Activated CD4-positive, alpha-beta T cell treated with anti-CD3 and anti-CD28 coated beads for 36 hours (primary cell): ENCODE measurements at places on chromosomes 16 and 17. TPM values are rescaled to one million over a fixed set of nuclear protein-coding genes. Genes with fewer than 3 reads are reported as not detected.

Gene TNFRSF12A
- 5.4 TPM for total RNA-seq

Gene HP
- not detected for total RNA-seq

Gene PLLP
- 0.33 TPM for total RNA-seq

Gene TLCD2
- 0.30 TPM for total RNA-seq

Gene RHBDF1
- total RNA-seq = not detected

Gene CLEC18A
- total RNA-seq = 0.32 TPM

Gene CES1
- not detected for total RNA-seq

Gene C17orf50
- not detected for total RNA-seq

DNA sequence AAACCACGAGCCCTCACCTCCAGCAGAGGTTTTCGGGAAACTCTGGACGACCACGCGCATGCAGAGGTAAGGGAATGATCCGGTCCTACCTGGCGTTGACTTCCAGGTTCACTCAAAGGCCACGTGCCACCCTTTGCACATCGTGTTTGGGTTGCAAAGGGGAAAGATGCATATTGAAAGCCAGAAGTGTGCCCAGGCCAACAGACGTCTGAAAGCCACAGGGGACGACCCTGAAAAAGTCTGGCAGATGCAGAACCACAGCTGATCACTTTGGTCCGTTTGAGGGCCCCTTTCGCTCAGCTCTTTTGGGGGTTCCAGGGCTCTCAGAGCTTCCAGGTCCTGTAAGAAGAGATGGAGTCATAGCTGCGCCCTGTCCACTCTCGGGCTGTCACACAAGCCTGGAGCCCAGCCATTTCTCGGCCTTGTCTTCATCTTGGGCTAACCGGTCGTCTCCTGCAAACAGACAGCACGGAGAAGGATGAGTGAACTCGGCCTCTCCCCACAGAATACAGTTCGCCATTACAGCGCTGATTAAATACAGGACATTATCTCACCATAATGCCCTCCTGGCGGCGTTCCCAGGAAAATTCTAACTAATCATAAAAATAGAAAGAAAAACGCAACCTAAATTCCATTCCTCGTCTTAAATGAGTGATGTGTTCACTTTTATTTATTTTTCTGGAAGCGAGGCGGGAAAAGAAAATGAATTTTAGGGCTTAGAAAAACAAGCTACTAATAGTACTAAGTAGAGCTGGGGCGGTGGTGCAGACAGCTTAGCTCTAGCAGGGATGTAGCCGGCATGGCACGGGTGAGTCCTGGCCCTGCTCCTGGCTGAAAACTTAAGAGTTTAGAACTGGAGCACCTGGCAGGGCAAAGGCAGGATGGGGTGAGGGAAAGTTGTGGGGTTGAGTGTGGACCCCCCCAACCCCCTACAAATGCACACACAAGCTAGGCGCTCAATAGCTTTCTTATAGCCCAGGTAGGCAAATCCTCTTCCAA, 45.5 kb upstream of the ZFHX3 start:
- DNase-seq = no peak

GRCh38 chr17:62822080-62822904, 14.2 kb upstream of the MARCHF10 start:
- no peak for DNase-seq

- peak; percentile 83 for DNase-seq
Measured at GRCh38 chr17:7296189-7296861, 1.9 kb upstream of the YBX2 start.

DNA sequence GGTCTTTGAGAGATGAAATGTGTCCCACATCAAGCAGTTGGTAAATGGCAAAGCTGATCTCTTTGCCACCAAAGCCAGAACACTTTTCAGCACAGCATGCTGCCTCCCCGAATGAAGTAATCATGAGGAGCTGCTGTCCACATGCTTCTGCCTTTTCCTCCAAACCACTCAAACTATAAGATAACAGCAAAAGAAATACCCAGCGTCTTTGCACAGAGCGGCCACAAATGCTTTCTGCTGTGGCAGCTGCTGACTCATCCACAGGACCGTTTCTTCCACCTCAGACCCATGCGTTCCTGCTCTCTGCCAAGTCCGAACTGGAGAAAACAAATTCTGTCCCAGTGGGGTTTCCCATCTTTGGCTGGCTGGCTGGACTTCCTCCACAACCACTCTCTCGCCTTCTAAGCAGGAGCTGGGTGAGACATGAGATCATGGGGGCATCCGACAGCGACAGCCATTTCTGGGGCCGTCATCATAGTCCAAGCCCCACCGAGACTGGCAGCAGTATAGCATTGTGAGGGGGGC, 27.1 kb downstream of the TBC1D3B start:
- peak; percentile 6 for DNase-seq

DNA sequence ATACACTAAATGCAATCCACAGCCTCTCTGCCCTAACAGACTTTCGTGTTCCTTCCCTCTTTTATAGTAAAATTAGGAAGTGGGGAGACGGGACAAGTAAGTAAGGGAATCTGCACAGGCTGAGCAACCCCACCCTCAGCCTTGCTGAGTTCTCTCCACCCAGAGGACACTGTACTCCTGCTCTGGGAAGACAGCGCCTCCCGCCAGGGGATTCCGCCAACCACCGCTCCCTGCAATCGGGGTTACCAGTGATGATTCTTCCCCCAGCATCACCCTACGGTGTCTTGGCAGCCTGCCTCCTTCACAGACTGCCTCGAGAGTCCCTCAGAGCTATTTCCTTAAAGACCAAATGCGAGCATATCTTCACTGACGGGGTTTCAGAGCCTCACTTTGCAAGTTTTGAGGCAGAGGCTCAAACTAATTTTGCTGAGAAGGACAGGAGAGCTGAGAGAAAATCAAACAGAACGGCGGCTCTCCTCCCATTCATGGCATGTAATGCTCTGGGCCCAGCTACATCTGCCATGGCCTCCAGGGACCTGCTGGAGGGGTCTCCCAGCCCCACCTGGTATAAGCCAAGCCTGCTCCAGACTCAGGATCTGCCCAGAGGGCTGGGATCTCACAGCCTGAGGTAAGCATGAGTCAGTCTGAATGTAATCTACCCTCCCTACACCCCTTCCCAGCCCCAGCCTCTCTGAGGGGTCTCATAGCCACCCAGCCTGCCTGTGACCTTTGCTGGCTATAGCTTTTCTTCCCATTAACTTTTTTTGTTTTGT, 22.7 kb upstream of the ASGR2 start:
- DNase-seq = no peak

DNA sequence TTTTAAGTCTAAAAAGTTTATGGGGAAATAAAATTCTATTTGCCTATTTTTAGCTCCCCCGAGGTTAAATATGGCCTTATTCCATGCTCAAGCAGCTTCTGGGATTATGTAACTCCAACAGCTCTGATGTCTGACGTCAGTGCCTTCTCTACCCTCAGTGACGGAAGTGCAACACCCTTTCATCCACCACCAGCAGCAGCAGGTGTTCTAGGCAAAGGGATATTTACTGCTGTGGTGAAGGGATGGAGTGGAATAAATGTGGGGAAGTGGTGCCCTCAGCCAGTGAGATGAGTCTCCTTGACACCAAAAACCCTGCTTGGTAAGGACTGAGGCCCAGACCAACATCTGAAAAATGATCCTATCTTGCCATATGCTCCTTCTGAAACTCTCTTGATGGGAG, 247.4 kb downstream of the SHISA9 start:
- no peak for DNase-seq

DNA sequence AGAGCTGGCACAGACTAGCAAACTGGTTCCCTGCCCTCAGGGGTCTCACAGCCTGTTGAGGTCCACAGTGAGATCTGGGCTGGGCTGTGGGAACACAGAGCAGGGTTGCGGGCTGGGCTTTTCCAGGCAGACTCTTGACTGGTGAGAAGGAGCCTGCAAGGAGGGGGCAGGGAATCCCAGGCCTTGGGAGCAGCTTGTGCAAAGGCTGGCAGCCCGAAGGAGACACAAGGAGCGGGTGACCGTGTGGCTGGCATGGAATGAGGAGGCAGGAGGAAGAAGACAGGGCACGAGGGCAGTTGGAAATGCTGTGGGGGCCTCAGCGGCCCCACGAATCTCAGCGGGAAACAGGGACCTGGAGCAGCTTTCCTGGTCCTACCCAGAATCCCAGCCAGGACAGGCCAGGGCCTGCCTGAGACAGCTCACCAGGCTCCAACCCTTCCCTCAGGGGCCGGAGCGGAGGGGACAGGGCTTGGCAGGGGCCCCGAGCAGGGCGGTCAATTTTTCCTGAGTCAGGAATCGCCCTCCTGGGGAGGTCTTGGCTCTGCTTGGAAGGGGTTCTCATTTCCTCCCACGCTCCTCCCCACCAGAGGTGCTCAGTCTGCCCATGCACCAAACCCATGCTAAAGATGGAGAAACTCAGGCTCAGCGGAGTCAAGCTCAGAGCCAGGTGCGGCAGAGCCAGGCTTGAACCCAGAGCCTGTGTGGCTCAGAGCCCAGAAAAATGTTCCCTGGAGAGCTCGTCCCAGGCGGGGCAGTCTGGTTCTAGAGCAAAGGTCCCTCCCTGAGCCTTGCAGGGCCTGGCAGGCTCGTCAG, 9.2 kb upstream of the SNN start:
- no peak for DNase-seq

DNA sequence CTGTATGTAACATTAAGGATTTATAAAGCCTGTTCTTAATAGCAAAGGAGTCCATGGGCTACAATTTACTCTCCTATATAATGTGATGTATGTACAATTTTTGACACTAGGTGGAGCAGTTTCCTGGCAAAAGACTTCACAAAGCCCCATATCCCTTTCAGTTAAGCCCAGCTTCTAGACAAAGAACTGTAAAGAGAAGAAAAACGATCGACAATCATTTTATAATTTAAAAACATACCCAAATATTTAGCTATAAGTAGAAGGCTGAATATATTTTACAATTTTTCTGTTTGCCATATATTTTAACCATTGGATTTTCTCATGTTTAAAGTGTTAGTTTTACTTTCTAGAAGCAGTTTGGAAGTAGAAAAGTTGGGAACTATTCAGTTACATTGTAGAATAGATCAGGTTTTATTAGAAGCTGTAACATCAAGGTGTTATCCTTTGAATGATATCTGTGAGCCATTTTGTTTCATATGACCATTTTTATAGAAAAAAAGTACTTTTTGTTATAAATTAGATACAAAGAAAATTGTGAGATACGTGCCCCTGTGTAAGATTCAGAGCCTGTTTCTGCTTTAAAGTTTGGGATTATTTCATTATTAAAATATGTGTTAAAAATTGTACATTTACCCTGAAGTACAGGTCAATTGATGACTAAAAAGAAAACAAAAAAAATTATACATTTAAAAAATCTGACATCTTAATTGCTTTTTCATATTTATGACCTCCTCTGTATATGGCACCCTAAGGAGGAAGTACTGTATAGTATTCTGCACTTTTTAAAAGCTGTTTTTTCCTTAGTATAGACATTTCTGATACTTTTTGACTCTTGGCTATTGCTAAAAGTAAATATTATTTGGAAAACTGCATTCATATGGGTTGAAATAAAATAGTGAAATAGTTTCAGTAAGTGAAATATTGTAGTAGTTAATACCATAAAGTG, 46.3 kb downstream of the VMP1 start:
- DNase-seq = no peak

DNA sequence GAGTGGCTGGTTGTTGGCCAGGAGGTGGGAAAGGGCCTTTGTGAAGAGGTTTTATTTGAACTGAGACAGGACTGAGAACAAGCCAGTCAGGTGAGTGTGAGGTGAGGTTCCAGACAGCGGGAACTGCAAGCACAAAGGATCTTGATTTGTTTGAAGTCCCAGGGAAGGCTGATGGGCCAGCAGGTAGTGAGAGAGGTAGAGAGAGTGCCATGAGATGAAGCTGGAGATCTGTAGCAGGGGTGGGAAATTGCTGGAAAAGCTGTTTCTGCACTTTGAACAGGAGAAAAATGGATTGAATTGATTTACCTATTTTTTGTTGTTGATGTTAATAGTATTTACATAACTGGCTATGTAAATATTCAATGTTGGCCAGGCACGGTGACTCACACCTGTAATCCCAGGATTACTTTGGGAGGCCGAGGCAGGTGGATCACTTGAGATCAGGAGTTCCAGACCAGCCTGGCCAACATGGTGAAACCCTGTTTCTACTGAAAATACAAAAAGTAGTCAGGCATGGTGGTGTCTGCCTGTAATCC, 7.7 kb upstream of the DCTPP1 start:
- no peak for DNase-seq

GRCh38 chr17:75518201-75518600, 1.9 kb downstream of the TSEN54 start:
- DNase-seq = peak; percentile 35

- DNase-seq = no peak
Measured at GRCh38 chr16:74271872-74272271, 24.7 kb upstream of the PSMD7 start.

- no peak for DNase-seq
Measured at GRCh38 chr16:81861915-81862314, 82.8 kb downstream of the PLCG2 start.

- no peak for DNase-seq
Measured at GRCh38 chr17:73320601-73321264, 8.9 kb upstream of the CDC42EP4 start.

- DNase-seq = no peak
Measured at GRCh38 chr16:83400234-83400633, 407.5 kb upstream of the HSBP1 start.

DNA sequence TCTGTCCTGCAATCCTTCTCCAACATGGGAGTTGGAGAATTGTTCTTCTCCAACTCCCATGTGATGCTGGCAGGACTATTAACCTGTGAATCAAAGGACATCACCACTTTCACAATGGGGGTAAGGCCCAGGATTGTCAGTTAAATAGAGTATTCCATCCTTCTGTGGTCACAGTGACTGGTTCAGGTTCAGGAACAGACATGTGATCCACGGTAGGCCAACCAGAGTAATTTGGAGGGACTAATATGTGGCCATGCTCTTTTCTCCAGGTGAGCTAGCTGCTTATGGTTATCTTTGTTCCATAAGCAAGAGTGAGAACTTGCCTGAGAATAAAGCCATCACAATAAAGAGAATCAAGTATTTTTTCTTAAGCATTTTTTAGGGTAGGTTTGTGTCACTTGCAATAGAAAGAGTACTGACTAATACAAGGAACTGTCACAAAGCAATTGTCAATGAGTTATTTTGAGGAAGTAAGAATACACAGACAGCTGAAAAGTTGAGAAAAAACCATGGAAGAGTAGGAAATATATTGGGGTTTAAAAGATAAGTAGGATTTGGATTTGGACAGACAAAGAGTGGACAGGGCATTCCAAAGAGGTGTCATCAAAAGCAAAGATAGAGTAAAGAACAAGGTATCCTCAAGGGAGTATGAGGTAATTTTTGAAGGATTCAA, 63.4 kb downstream of the BRIP1 start:
- no peak for DNase-seq

- DNase-seq = no peak
Measured at GRCh38 chr17:13407381-13407780, 194.3 kb downstream of the HS3ST3A1 start.

GRCh38 chr17:49414271-49414621, 436 bp downstream of the PHB1 start:
- DNase-seq = no peak

DNA sequence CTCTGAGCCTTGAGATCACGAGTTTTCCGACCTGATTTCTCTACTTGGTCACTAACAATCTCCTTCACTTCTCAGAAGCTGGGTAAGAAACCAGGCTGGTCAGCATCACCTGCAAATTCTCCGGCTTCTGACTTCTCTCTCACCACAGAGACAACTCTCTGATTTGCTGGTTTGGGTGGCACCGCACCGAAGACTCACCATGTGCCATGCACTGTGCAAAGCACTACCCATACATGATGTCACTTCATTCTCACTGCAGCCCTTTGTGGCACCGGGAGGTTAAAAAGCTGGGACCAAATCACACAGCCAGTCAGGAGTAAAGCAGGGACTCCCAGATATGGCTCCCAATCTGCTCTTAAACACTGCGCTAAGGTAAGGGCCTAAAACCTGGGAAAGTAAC, 647 bp downstream of the VAC14 start:
- peak; percentile 31 for DNase-seq
